ENCODE measurements at places on chromosomes 11 and 22. TPM values are rescaled to one million over a fixed set of nuclear protein-coding genes. Genes with fewer than 3 reads are reported as not detected.

- no peak overlapping the region for H3K4me3 ChIP-seq
- no peak for DNase-seq
- H3K36me3 ChIP-seq = no peaks in the 10 kb centered on the region
- H3K27ac ChIP-seq = no peak overlapping the region
- no peaks in the 10 kb centered on the region for H3K27me3 ChIP-seq
Observed at GRCh38 chr11:30889143-30889794, 303.1 kb upstream of the MPPED2 start.

GRCh38 chr11:74480688-74481417, 12.7 kb downstream of the LIPT2 start:
- no peak overlapping the region for H3K4me3 ChIP-seq
- H3K36me3 ChIP-seq = no peaks in the 10 kb centered on the region
- H3K27me3 ChIP-seq = no peaks in the 10 kb centered on the region
- H3K4me1 ChIP-seq = no peaks in the 10 kb centered on the region

USH1C gene
- not detected for total RNA-seq

HEPHL1 gene
- not detected for total RNA-seq

- H3K36me3 ChIP-seq = no peaks in the 10 kb centered on the region
- H3K27ac ChIP-seq = no peak overlapping the region
- DNase-seq = no peak
- no peak overlapping the region for H3K4me3 ChIP-seq
- H3K4me1 ChIP-seq = no peaks in the 10 kb centered on the region
Observed at GRCh38 chr11:45615182-45615792, 50.1 kb downstream of the CHST1 start.

P4HA3 gene
- not detected for total RNA-seq

DNA sequence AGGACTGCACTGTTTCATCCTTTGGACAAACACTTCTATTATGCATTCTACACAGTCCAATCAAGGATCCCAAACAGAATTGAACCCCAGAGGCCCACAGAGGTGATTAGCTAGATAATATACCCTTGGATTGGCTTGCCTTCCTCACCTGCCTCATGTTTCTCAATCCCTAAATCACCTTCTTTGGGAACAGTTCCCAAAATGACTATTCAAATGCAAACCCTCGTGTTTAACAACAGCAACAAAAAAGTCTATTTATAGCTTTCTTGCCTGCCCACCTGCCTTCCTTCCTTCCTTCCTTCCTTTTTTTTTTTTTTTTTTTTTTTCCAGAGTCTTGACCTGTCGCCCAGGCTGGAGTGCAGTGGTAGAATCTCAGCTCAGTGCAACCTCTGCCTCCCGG, 180.0 kb downstream of the CNTN5 start:
- H3K27ac ChIP-seq = no peak overlapping the region
- DNase-seq = no peak
- H3K4me3 ChIP-seq = no peak overlapping the region

SNRPD3 gene
- 74.1 TPM for total RNA-seq

SERHL2 gene
- total RNA-seq = 5.2 TPM

DNA sequence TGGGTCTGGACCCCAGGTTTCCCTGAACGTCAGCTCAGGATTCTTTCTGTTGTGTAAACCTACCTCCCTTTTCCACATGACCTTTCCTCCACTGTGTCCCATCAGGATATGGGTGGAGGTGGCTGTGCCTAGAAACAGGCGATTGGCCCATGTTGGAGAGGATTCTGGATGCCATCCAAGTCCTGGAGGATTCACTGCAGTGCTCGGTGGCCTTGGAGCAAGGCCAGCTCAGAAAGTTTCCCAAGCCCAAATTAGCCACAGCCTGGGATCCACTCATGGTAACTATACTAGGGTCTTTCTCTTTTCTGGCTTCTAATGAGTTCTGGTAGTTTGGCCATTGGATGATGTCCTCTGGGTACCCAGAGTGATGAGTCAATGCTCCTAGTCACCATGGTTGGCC, 141.6 kb downstream of the SNX19 start:
- H3K27me3 ChIP-seq = no peaks in the 10 kb centered on the region
- H3K27ac ChIP-seq = no peak overlapping the region
- peak; percentile 74 for DNase-seq
- H3K4me1 ChIP-seq = peaks cover 10% of the 10 kb centered on the region
- H3K4me3 ChIP-seq = no peak overlapping the region
